ENCODE measurements at places on chromosomes 6 and 20.

GRCh38 chr6:63904650-63905248 is 269.1 kb downstream of the PHF3 start:
- peak; percentile 0 for DNase-seq

- DNase-seq: no peak
Measured at GRCh38 chr6:29520232-29520631, 32.5 kb upstream of the MAS1L start.

GRCh38 chr6:26383624-26384417 is 913 bp downstream of the BTN2A2 start:
- DNase-seq: peak; percentile 30

GRCh38 chr6:15183979-15184378 is 61.9 kb upstream of the JARID2 start:
- DNase-seq: peak; percentile 21

DNA sequence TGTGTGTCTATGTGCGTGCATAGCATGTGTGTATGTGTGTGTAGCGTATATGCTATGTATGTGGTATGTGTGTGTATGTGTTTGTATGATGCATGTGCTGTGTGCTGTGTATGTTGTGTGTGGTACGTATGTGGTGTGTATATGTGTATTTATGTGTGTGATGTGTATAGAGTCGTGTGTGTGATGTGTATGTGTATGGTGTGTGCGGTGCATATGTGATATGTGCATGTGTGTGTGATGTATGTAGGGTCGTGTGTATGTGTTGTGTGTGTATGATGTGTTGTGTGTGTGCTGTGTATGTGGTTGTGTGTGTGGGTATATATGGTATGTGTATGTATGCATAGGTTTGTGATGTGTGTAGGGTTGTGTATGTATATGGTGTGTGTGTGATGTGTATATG is 46.6 kb upstream of the TMEM170B start:
- DNase-seq: no peak

- no peak for DNase-seq
Measured at GRCh38 chr6:16346831-16347230, 108.4 kb downstream of the GMPR start.
